ENCODE measurements at places on chromosomes 16 and 17. TPM values are rescaled to one million over a fixed set of nuclear protein-coding genes. Genes with fewer than 3 reads are reported as not detected.

PLK1 gene
- 6.6 TPM for total RNA-seq

DLX4 gene
- total RNA-seq = not detected

MYH3 gene
- 1.0 TPM for total RNA-seq

TEKT5 gene
- total RNA-seq = 0.52 TPM

Data from left colon (tissue), 2 donors.